ENCODE measurements at places on chromosomes 3 and 15.

DNA sequence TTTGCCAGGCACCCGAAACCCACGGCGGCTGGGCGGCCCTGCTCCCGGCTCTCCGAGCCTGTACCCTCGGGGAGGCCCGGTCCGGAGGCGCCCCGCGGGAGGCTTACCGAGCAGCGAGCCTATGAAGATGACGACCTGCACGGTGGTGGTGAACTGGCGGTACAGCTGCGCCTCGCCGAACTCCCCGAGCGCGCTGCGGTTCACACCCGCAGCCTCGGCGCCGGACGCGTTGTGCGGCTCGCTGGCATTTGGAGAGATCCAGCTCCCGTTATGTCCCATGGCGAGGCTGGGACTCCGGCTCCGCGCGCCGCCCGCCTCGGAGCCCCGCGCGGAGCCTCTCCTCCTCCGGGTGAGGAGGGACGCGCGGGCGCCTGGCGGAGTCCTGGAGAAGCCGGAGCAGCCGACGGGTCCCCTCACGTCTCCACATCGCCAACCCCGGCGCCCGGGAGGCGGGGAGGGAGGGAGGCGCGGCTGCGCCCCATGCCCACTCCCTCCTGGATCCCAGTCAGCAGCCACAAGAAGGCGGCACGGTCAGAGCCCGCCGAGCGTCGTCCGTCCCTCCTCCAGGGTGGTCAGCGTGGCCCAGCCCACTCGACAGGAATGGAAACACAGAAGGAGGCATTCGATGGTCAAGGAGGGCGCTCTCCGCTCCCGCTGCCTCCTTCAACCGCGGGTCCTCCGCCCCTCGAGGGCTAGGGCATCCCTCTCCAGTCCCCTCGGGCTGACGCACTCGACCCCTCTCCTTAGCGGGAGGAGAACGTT is at the start of gene GPR176:
GPR176 (minus strand) TSS at position 519 of the 762 bp plus-strand sequence; CDS start at position 279, 240 bp downstream.
- no peak for DNase-seq

GRCh38 chr3:61841111-61841845 is 279.9 kb downstream of the PTPRG start:
- no peak for DNase-seq

- DNase-seq, result no peak
Observed at GRCh38 chr3:189941679-189942078, 179.0 kb downstream of the P3H2 start.

DNA sequence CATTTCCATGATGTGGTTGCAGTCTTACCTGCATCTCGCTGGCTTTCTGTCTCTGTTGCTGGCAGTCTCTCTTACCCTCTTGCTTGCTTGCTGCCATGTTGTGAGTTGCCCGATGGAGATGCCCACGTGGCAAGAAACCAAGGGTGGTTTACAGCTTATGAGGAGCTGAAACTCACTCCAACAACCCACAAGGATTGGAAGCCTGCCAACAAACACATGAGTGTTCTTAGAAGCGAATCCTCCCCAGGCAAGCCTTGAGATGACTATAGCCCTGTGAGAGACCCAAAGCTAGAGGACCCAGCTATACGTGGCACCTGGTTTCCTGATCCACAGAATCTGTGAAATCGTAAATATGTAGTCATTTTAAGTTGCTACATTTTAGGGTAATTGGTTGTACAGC is 490.9 kb upstream of the ADAMTS9 start:
- no peak for DNase-seq

DNA sequence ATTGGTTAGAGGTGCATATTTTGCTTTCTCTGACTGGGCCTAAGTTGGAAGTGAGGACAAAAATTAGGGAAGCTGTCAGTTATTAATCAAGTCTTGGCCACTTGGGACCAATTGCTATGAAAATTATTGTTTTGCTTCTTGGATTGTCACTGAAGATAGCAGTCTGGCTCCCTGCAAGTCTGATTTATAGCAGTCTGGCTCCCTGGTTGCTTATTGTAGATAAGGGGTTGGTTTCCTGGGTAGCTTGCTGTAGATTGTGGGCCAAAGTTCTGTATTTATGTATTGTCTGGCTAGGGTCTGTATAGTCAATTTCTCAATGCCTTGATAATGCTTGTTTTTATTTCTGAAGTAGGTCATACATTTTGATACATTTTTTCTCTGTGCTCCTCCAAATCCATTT is 13.3 kb upstream of the DRD3 start:
- no peak for DNase-seq

GRCh38 chr15:81516461-81516860 is 142.4 kb upstream of the TMC3 start:
- DNase-seq, result no peak

DNA sequence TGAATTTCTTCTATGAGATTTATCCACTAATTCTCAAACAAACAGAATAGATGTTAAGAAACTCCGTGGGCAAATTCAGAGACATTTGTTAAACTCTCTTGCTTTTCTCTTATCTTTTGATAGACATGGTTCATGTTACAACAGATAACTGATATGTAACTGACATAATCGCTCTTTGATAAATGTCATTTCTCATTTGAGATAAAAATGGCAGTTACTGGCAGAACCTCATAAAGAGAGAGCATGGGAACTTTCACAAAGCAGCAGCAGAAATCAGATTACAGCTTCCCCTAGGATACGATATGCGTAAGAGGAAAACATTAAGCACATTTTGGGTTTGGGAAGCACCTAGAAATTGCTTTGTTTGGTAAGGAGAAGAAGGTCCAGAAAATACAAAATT is 126.1 kb downstream of the CADPS start:
- no peak for DNase-seq

- DNase-seq, result no peak
Observed at GRCh38 chr3:78659386-78659987, 1108.3 kb downstream of the ROBO1 start.

DNA sequence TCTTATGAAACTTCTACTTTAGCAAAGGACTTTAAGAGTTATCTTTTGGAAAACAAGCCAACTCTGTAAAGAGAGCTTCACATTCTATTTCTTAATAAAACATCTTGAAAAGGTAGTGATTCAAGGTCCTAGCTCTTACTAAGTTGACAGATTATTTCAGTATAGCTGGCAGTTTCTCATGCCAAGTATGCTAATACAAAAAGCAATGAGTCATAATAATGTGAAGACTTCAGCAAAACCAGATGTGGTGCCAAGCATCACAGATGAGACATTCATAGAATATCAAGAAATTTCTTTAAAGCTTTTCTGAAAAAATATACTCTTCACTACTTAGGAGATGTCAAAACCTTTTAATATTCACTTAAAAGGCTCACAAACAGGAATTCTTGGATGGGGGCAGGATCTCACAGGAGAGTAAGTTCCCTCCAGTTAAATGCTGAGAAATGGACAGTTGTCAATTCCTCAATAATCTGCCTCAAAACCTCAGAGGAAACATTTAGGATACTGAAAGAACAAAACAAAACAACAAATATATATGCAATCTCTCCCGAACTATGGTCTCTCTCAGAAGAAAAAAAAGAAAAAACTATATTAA is 45.6 kb downstream of the DCBLD2 start:
- no peak for DNase-seq

DNA sequence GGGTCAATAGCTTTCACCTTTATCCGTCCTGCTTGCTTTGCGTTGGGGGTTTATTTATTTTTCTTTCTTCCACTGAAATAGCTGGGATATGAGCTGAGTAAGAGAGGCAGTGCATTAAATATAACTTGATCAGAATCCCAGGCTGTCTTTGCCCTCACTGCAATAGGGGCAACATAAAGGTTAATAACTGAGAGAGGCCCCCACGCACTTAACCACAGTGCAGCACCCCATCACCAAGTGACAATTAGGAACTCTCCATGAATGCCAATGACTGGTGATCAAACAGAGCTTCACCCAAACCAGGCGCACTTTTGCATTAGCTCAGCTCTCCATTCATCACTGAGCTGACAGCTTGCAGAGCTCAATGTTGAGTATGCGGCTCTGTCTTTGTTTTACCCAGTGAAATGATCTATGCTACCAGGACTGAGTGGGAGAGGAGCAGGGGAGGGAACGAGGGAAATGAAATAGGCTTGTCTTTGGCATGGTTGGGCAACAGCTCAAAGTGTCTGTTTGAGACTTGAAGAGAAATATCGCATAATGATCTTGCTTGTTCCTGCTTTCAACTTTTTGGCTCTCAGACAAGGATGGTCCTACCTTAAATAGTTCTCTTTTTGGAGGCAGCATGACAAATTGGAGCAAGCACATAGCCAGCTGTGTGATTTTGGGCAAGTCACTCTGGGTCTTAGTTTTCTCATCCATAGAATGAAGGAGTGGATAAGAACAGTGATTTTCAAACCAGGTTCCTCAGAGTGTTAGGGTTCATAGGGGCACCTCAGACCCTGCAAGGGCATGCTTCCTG is 14.5 kb upstream of the GLCE start:
- no peak for DNase-seq

DNA sequence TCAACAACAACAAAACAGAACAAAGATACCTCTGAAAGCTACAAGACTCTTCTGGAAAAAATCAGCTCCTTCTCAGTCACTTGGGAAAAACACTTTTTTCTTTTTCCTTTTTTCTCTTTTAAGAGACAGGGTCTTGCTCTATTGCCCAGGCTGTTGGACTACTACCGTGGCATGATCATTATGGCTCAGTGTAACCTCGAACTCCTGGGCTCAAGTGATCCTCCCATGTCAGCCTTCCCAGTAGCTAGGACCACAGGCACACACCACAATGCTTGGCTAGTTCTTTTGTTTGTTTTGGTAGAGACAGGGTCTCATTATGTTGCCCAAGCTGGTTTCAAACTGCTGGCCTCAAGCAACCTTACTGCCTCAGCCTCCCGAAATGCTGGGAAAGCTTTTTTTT is 12.8 kb downstream of the MYO9A start:
- DNase-seq, result no peak

GRCh38 chr3:23396746-23397145 is 193.6 kb downstream of the UBE2E2 start:
- DNase-seq, result no peak

DNA sequence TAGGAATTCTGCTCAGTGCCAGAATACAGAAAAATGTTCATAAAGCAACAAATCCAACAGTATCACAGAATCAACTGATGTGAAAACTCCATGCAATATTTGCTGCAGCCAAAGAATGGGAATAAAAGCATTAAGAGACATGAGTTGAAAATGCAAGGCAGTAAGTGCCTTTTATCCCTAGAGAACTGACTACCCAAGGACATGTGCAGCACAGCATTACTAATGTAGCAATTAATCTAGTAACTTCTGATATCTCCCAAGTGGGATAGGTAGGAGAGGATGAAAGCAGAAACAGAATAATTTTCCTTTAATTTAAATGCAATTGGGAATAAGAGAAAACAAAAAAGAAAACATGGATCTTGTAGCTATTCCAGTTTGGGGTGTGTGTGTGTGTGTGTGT is 497.5 kb upstream of the CBLB start:
- no peak for DNase-seq

DNA sequence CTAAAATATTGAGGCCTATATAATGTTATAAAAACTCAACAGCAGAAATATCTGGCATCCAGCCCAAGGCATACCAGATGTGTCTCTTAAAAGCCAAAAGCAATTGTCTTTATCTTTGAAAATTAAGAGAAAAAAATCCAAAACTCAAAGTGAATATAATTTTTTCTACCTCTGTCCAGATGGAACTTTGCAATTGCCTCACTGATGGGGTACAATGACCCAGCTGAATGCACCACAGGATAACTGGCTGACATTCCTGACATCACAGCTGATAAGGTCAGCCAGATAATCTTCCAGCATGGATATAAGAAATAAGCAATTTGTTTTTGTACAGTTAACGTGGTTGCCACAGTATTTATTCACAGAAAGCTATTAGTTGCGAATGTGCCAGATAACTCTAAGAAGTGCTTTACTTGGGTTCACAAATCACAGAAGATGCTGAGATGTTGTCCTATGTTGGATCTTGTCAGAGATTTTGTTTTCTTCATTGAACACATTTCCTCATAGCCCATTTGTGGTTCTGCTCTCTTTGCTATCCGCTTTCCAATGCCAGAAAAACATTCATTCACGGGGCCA is 566.9 kb upstream of the CCDC54 start:
- DNase-seq, result no peak

DNA sequence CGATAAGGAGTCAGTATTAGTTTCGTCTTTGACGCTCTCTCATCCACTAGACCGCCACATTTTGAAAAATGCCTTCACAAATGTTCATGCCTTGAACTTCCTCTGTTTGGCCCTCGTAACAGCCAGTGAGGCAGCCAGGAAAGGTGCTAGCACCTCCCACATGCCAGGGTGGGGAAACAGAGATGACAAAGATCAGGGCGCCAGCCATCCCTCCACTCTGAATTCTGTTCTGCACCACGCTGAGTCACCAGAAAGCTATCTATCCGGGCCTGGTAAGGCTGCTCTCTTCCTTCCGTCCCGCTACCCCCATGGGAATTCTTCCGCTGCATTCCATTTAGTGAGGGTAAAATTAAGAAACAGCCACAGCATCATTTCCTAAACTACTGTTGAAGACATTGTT is 31.3 kb upstream of the BCL2L10 start:
- DNase-seq, result no peak

GRCh38 chr3:100844063-100844936 is 135.0 kb downstream of the TFG start:
- DNase-seq, result no peak

DNA sequence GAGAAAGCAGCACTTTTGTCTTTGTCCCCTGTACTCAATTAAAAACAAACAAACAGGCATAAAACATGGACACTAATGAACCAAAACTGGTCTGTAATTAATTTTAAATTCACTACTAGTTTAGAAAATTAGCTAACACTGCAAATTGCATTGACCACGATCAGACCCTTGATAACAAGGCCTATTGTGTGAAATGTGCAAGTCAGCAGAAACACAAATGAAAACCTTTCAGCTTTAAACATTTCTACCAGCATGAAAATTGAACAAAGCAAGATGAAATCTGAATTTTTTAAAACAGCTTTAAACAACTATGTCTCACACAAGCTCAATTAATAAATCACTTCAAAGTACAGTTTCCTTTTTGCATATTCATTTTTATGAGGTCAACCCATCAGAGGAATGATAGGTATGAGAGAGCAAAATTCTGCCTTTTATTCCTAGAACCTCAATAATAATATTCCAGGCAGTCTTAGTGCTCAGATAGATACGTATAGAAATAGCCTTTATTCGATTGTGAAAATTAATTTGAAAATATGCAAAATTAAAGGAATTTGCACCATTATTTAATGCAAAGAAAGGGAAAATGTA is 27.0 kb upstream of the CHMP2B start:
- no peak for DNase-seq

- DNase-seq, result no peak
Observed at GRCh38 chr15:100732211-100733055, 130.0 kb downstream of the ASB7 start.

DNA sequence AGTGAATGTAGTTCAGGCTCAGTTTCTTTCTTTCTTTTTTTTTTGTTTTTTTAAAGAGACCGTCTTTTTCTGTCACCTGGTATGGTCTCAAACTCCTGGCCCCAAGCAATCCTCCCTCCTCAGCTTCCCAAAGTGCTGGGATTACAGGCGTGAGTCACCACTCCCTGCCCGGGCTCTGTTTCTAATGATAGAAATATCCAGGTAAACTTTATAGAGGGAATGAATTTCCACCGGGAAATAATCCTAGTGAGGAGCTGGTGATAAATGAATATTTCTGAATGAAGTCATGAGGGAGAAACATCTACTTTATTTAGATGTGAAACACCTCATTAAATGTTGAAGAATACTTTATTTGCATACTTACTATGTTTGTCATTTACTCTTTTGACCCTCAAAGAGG is 7.2 kb downstream of the RNF13 start:
- no peak for DNase-seq

Data from stimulated activated CD8-positive, alpha-beta memory T cell treated with anti-CD3 and anti-CD28 coated beads, Interleukin-4, amount 100 ng/mL, for 1 hour (primary cell).